ENCODE measurements at places on chromosomes 11 and 22.

DNA sequence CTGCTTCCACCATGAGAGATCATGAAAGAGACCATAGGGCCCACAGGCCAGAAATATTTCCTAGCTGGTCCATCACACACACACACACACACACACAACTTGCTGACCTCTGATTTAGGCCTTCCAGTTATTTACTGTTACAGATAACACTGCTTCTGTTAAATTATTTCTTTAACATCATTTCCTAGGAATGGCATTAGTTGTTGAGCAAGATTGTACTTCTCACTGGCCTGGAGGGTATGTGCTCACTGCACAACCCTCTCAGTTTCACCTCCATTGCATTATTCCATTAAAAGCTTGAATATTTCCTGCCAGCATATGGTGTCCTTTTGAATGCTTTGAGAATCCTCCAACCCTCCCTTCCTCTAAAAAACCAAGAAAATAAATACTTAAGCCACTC is 104.4 kb downstream of the MICAL2 start:
- no peak for DNase-seq

DNA sequence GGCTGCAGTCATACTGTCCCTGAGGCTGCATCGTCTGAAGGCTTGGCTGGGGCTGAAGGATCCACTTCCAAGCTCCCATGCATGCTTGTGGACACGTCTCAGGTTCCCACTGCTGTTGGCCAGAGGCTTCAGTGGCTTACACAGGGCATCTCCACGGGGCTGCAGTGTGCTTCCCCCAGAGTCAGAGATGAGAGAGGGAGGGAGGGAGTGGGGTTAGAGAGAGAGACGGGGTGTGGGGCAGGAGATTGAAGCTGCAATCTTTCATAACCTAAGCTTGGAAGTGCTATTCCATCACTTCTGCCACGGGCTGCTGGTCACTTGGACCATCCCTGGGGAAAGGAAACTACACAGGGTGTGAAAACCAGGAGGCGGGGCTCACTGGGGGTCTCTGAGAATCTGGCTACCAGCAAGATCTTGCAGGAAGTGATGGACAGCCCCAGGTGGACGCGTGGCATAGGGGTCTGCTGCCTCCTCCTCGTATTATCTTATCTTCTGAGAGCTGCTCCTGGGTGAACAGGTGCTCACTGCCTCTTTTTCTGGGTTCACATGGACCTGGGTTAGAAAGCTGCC is 63.0 kb upstream of the MYEOV start:
- DNase-seq, result no peak

DNA sequence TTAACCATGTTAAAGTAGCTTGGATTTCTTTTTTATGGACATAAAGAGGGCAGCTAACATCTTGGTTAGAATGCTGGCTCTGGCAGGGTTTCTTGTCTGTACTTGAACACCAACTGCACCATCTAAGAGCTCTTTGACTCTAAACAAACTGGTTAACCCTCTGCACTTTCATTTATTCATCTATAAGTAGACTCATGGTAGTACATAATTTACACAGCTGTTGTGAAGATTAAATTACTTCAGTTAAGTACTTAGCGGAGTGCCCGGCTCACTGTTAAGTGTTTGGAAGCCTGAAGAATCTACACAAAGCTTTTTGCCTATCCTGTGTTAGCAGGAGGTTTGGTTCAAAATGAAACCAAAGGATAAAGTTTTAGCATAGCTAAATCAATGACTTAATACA is 846.2 kb upstream of the API5 start:
- no peak for DNase-seq

DNA sequence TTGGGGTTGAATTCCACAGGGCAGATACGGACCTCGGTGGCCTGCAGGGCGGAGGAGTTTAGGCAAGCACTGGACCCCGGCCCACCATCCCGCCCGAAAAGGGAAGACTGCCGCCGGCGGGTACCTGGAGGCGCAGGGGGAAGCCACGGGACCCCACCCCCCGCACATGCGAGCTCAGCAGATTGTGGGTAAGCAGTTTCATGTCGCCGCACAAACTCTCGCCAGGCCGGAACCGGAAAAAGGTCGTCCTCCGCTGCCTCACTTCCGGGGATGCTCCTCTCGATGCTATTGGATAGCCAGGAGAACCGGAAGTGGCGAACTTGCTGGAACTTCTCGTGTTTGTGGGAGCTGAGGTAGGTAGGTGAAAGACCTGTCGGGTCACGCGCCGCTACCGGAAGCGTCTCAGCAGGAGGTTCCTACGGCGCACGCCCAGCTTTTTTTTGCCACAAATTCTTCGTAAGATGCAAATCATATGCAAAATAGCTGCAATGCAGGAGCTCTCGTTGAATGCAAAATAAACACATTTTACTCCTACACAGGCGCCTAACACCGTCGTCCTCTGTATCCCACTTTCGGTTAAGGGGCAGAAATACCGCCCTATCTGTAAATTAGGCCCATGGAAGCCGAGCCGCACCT is at the start of gene TRMT112:
Gene TRMT112, minus strand, starts transcription at position 235 of the 636 bp plus-strand sequence. Its CDS starts 33 bp downstream, at position 202.
- DNase-seq, result peak; percentile 96

GRCh38 chr11:82863209-82863608 is 37.0 kb downstream of the PRCP start:
- DNase-seq, result no peak

DNA sequence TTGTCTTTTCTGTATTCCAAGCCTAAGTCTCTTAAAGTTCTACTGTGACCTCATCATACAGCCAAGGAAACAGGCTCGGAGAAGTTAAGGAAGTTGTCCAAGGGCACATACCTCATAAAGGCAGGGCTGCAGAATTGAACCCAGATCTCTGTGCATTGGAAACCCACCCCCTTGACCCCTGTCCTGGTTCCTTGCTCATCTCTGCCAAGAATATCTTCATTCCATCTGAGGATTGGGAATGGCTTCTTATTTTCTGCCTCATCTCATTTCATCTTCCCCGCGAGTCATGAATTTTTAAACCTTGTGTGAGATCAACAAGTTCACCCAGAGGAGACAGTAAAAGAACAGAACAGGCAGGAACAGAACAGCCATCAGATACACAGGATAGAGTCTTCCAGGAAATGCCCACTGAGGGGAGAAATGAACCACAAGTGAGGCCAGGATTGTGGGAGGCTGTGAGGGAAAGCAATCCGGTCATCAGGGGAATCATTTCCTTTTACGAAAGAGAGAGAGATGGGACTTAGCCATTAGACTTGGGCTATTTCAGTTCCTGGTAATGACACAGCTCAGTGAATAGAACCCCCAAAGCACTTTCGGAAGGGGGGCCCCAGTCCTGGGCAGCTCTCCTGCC is 34.4 kb upstream of the LRRC10B start:
- DNase-seq, result no peak

- DNase-seq, result peak; percentile 58
These were observed 31.4 kb downstream of the CREB3L1 start for GRCh38 chr11:46308631-46309419.

- DNase-seq, result no peak
These were observed 11.7 kb upstream of the MOB2 start for GRCh38 chr11:1498262-1498661.

DNA sequence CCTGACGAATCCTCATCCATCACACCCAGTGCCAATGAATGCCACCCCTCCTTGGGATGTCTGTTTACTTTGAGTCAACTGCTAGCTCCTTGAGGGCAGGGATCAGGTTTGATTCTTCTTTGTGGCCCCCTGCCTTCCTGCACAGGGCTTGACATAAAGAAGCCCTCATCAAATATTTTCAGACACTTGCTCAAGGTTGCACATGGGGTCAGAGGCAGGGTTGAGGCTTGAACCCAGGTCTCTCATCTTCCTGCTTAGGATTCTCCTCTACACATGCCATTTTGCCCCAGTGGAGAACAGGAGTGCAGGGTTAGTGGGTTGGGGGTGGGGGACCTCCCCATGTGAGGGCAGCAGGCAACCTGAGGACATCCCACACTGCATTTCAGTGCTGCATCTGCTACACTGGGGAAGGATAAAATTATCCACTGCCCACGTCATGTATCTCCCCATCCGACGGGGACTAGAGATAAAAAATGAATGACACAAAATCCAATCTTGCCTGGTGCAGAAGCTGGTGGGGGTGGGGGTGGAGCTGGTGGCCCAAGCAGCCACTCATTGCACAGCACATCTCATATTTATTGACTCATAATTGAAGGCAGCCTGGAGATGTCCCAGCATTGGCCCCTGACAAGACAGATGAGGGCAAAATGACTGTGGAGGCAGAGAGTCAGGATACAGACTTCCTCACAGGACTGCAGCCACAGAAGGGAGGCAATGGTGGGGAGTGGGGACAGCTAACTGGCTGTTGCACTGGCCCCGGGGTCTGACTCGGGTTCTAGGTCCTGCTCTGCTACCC is 41.3 kb downstream of the NEU3 start:
- no peak for DNase-seq

DNA sequence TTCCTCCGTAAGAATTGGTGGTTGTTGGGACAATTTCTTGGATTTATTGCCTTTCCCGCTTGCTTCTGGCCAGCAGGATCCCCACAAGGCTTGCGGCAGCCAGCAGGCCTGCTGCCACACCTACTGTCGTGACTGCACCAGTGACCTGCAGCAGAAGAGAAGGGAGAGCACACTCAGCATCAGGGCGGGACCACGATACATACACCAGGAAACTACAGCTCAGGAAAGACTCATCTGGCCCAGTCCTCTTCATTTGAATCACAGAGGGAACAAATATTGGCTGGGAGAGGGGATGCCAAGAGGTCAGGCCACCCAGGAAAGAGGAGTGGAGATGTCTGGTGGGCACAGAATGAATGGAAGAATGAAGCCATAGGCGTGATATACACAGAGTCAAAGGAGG is 10.3 kb downstream of the PLAAT2 start:
- DNase-seq, result no peak

DNA sequence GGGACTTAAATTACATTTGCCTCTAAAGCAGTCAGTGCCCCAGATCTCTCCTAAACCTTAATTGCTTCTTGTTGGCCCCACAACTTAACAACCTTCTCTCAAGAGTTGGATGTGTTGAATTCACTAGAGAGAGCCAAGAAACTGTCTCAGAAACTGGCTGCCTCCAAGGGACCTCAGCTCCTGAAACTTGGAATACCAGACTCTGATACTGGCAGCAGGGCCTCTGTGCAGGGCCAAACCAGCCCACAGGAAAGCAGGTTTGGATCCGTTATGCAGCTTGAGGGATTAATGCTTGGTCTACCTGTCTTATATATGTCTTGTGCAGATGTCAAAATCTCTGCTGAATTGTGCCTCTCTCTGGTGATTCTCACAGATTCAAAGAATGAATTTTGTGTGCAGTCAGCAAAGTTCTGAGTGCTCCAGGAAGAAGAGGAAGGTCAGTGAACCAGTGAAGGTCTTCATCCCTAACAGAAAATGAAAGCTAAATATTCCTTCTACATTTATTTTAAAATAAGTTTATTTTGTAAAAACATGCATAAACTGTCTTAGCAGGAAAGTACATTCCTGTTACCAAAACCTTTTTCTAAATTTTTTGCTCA is 70.8 kb downstream of the LIF start:
- DNase-seq, result no peak

GRCh38 chr22:33347002-33347401 is 288.8 kb upstream of the SYN3 start:
- DNase-seq, result no peak

- DNase-seq, result no peak
These were observed 37.3 kb upstream of the XBP1 start for GRCh38 chr22:28837640-28838039.

DNA sequence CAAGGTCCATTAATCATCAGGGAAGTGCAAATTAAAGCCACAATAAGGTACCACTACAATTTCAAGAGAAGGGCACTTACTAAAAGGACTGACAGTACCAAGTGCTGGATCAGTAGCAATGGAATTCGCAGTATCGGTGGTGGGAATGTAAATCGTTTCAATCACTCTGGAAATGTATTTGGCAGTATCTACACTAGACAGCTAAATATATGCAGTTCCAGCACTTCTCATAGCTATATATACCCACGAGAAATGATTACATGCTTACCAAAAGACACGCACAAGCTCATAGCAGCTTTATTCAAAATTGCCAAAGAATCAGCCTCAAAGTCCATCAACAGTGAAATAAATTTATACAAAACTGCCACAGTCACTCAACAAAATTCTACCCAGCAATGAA is 4.4 kb upstream of the ZNF280B start:
- DNase-seq, result no peak

GRCh38 chr11:123344790-123345357 is 85.2 kb upstream of the GRAMD1B start:
- no peak for DNase-seq

DNA sequence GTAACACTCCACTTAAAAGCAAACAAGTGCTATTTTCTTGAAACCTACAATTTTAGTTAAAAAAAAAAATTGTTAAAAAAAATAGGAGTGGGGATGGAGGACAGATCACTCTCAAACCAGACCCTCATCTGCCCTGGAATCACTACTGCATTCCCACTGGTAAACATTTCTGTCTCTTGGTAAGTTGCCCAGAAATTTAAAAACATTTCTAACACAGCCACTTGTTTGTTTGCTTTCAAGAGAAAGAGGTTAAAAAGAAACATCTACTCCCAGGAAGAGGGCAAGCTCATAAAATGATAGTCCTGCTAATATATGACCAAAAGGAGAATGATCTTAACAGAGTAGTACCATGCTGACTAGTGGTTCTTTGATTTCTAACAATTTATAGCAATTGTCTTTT is 83.3 kb downstream of the SGSM3 start:
- no peak for DNase-seq

DNA sequence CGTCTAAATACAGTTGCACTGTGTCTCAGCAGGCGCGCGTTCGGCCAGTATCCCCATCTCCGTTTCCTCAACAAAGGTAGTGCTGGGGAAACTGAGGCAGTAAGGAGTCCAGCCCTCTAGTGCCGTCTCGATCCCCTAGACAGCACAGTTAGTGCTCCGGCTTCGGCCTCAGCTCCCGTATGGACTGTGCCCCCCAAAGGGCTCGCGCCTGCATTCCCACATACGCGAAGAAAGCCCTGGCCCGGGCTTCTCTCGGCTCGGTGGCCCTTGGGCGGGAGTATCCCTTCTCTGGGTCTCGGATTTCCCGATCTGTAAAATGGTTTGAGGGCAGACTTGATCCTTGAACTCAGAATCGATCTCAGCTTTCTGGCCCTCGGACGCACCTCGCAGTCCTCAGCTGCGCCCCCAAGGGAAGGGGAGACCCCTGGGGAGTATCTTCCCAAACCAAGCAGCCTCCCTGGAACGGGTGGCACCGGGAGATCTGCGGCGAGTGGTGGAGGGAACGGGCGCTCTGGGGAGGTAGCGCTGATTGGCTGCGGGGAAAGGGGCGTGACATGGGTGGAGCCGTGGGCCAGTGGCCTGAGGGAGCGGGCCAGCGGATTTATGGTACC is 759 bp upstream of the PEX16 start:
- peak; percentile 80 for DNase-seq

- DNase-seq, result no peak
These were observed 61.1 kb upstream of the TNRC6B start for GRCh38 chr22:40116496-40117200.

- DNase-seq, result peak; percentile 62
These were observed 20.0 kb downstream of the TRMU start for GRCh38 chr22:46355369-46355995.

DNA sequence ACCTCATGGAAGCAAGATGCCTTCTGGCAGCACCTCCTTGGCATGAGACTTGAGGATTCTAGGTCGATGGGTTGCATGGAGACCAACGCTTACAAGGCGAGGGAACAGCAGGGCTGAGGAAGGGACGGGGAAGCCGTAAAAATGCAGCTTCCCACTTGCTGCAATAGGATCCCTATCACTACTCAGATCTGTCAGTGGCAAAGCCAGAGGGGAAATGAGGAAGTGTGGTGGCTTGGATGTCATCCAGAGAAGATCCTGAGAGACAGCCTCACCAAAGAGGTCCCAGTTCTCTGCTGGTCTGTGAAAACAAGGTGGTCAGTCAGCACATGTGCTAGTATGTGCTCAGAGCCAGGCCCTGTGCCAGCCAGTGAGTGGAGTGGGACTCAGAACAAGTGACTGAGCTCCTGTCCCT is 22.2 kb downstream of the CYB5R2 start:
- peak; percentile 33 for DNase-seq

GRCh38 chr11:91773090-91773489 is 451.5 kb upstream of the FAT3 start:
- no peak for DNase-seq
